ENCODE measurements at places on chromosomes 6 and 20.

- DNase-seq: no peak
Observed at GRCh38 chr6:137167702-137168377, 5.6 kb downstream of the IL22RA2 start.

- no peak for DNase-seq
Observed at GRCh38 chr6:143596866-143597265, 80.9 kb upstream of the PHACTR2 start.

- DNase-seq: no peak
Observed at GRCh38 chr6:18087396-18088165, 34.9 kb downstream of the NHLRC1 start.

GRCh38 chr6:15911753-15912504, 217.0 kb upstream of the MYLIP start:
- no peak for DNase-seq

DNA sequence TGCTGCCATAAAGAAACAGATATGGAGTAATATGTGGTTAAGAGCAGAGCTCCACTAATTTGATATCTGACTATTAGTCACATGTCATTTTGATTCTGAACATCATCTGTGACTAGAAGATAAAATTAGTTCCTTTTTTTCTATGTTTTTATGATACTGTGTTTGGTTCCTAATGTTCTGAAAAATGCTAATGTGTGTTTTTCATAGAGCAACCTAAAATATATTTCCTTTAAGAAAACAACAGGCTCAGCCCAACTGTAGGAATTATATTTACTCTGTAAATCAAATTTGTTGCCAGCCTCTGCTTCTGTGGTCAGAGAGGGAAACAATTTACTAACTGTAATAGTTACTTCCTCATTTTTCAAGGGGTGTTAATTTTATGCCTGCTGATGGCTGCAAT, 33.3 kb upstream of the TXLNB start:
- DNase-seq: no peak

DNA sequence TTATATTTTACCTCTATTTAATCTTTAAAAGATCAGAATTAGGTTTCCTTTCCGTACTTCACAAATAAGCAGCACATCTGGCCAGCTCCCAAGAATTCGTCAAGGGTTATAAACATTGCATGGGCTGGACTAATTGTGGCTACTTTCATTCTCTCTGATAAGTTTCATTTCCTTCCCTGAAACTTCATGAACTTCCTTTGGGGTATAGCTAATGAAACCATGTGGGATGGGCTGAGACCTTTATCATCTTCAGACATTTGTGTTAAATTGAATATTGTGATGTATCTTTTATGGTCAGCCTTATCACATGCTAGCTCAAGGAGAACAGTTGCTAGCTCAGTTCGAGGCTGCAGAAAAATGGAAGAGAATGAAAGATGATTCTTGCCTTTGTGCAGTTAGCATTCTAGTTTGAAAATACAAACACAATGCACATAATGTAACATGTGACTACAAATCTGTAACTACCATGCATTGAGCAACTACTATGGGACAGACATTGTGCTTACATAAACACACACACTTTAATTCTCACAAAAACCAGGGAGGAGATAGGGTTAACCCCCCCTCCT, 1.7 kb upstream of the GMPR start:
- no peak for DNase-seq

DNA sequence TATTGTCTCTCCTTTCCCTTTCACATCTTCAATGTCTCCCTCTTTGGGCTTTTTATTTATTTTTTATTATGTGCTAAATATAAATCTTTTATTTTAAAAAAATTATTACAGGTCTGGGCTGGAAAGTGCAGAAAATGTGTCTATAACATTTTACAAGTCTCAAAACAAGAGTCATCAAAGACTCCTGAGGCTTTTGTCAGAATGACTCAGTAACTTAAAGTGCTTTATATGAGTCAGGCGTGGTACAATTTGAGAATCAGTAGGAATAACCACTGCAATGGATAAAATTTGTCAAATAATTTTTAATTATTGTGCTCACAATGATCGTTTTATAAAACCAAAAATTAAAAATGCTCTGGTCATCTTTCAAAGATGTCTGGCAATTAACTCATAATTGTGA, 193.9 kb downstream of the MMUT start:
- no peak for DNase-seq

All from CD8-positive, alpha-beta T cell (primary cell).